Hepatocyte (in vitro differentiated cells): ENCODE measurements at places on chromosomes 1 and 21.
A peak's percentile ranks its signal among the peaks of the same experiment; 100 is the strongest.

DNA sequence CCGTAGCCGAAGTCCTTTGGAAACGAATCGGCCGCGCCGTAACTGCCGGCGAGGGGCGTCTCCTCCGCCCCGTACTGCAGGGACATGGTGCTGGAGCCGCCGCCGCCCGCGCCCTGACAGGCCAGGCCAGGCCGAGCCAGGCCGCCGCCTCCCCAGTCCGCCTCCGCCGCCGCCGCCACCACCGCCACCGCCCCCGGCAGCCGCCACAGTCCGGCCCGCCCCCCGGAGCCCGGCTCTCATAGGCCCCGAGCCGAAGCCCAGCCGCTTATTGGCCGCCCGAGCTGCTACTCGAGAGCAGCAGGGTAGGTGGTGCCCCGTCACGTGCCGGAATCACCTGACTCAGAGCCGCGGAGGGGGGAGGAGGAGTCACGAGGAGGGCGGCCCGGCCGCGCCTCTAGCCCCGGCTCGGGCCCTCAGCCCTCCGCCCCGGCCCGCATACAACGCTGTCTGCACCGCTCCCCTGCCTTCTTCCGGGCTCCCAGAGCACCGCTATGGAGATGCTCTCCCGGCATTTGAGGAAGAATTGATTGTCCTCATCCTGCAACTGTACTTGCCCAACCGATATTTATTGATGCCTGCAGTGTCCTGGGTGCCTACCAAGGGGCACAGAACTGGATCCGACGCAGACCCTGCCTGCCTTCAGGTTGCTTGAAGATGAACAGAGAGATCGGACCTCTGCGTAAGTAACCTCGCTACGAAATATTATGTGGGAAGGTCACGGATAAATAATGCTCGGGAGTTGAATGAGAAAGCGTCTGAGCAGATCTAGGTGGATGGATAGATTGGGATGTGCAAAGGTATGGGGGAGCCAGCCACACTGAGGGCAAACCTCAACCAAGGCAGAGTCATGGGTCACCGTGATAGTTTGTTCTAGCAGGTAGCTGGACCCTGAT lies at the start of gene RRAGC:
Gene RRAGC (minus strand): TSS at position 212 of the 893 bp plus-strand sequence. CDS start 126 bp downstream, at position 86.
- H3K27ac ChIP-seq, result peak within 1 kb of the TSS; percentile 91
- peak; percentile 99 for DNase-seq
- peaks cover 23% of the 10 kb centered on the region for H3K4me1 ChIP-seq

DNA sequence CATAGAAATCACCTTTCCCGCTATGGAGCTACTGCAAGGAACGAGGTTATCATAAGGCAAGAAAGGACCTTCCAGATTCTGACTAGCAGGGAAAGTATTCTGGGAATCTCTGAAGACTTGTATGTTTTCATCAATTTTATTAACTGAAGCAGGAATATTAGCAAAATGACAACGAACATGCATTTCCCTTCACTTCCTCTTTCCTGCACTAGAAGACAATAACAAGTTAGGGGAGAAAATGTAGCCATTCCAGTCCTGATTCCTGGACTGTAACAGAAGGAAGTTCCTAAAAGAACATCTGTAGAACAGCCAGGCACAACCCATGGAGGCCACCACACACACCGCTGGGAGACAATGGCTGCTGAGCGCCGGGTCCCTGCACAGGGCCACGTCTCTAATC lies 106.8 kb downstream of the RAVER2 start:
- H3K4me3 ChIP-seq, result no peak overlapping the region
- no peaks in the 10 kb centered on the region for H3K27me3 ChIP-seq
- H3K27ac ChIP-seq, result no peak overlapping the region
- DNase-seq, result no peak

DNA sequence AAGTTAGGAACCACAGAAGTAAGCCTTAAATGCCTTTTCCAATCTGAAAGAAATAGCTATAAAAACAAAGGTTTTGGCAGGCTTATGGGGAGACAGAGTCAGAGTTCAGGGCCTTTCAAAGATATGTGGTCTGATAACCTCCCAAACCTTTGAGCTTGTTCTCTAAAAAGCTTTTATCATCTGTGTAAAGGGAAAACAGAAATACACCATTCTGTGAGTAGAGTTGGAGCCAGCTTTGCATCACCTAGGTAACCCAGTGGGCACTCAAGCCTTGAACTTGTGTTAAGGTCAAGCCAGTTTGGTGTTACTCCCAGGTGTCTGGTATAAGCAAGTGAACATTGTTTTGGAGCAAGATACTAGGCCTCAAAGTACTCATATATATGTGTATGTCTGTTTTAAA lies 50.1 kb downstream of the LAMC1 start:
- H3K4me3 ChIP-seq, result no peak overlapping the region
- no peaks in the 10 kb centered on the region for H3K27me3 ChIP-seq
- no peak for DNase-seq
- H3K4me1 ChIP-seq, result peaks cover 13% of the 10 kb centered on the region
- H3K36me3 ChIP-seq, result no peaks in the 10 kb centered on the region

DNA sequence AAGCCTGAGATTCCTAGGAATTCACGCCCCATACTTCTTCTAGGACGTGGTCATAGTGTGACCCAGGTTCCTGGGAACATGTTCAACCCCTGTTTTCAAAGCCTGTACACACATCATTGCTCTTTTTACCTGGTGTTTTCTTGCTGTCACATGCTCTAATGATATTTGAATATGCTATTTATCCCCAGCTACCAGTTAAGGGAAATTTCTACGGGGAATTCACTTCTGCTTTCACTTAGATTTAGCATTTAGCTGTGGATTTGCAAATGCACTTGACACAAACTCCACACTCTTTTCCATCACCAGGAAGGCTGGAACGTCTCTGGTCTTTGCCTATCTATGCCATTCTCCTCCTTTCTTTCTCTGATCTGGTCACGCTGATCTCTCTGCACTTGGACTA lies 11.3 kb upstream of the SAMSN1 start:
- H3K27ac ChIP-seq, result no peak overlapping the region
- no peak overlapping the region for H3K4me3 ChIP-seq
- no peak for DNase-seq
- H3K4me1 ChIP-seq, result no peaks in the 10 kb centered on the region
- H3K27me3 ChIP-seq, result no peaks in the 10 kb centered on the region
